ENCODE measurements at places on chromosomes 5 and 9. TPM values are rescaled to one million over a fixed set of nuclear protein-coding genes. Genes with fewer than 3 reads are reported as not detected.

DNA sequence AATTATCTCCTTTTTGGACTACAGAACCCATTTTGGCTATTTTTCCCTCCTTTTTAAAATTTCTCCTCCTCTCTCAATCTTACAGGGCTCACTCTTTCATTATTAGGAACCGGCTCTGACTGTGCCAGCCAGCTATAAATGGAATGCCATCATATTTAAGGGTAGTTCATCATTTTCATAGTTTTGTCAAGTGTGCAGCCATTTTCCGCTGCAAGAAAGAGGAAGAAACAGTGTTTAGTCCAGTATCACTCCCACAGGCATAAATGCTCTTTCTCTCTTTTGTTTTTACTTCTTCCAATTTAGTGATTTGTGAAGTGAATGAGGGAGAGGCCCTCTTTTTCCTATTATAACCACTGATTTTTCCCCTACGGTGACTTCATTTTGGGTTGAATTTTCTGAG is 290.0 kb downstream of the NR3C1 start:
- H3K4me3 ChIP-seq: no peak overlapping the region
- H3K27me3 ChIP-seq: no peaks in the 10 kb centered on the region
- no peak overlapping the region for H3K27ac ChIP-seq
- H3K36me3 ChIP-seq: no peaks in the 10 kb centered on the region
- DNase-seq: no peak
- H3K4me1 ChIP-seq: no peaks in the 10 kb centered on the region

OR1L1 gene
- total RNA-seq: not detected

PCA3 gene
- not detected for total RNA-seq

DNA sequence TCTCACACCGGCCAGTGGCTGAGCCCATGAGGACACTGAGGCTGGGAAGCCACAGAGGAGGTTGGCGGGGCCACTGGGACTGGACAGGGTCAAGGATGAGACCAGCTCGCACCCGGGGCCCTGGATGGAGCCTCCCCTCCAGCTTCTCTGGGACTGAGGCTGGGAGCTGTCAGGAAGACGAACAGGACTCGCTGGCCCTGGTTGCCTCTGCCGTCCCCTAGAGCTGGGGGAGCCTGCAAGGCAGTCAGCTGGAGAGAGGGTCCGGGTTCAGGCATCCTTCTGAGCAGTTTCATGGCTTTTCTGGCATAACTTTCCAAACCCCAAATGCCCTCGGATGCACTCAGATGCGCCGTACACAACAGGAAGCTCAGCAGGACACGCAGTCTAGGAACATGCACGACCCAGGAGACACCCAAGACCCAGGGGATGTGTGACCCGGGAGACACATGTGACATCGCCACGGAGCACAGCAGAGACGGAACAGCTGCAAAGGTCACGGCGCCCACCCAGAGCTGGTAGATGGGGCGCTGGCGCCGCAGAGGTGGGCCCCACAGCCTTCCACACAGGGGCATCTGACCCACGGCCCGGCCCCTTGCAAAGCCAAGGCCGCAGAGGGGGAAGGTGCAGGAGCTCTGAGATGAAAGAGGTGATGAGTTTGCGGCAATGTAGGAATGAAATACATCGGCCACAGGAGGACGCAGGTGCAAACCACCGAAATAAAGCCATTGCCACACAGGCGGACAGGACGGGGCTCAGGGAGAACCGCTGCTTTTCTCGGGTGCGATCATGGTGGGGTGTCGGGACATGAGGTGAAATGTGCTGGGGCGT is 17.1 kb downstream of the TPPP start:
- no peaks in the 10 kb centered on the region for H3K36me3 ChIP-seq
- H3K4me3 ChIP-seq: no peak overlapping the region
- no peak for DNase-seq
- no peak overlapping the region for H3K27ac ChIP-seq
- peaks cover 5% of the 10 kb centered on the region for H3K4me1 ChIP-seq

EGFL7 gene
- 1.9 TPM for total RNA-seq

GRCh38 chr5:77607324-77607723 is 31.2 kb downstream of the OTP start:
- H3K4me3 ChIP-seq: no peak overlapping the region
- DNase-seq: no peak
- H3K27ac ChIP-seq: no peak overlapping the region
- H3K36me3 ChIP-seq: no peaks in the 10 kb centered on the region
- no peaks in the 10 kb centered on the region for H3K4me1 ChIP-seq

RGS7BP gene
- total RNA-seq: not detected

- H3K27me3 ChIP-seq: peaks cover 2% of the 10 kb centered on the region
- no peak overlapping the region for H3K4me3 ChIP-seq
- no peak for DNase-seq
- no peak overlapping the region for H3K27ac ChIP-seq
Observed at GRCh38 chr5:38783011-38783561, 62.7 kb upstream of the OSMR start.

GRCh38 chr9:127868278-127868902 is 9.1 kb downstream of the AK1 start:
- no peaks in the 10 kb centered on the region for H3K27me3 ChIP-seq
- no peak overlapping the region for H3K4me3 ChIP-seq
- H3K27ac ChIP-seq: peak overlapping the region; percentile 11

DNA sequence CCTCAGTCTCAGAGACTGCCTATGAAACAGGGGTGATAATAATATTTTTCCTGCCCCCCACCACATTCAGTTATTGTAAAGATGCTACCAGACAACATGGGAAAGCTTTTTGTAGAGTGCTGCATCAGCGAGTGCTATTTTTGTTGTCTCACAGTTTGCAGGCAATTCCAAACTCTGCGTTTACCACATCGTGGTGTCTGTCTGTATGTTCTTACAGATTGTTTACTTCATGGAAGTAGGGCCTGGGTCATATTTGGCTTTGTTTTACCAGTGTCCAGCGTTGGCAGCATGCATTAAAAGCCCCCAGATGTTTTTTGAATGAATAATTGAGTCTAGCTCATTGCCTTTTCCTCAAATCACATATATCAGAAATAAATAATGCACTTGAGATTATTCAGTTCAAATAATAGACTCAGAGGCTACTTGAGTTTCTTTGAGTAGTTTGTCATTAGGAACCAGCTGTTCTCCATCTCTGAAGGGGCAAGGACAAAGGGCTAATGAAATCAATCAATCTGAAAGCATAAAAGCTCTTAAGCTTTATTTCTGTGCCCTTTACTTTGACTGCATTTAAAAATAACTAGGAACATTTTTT is 243.7 kb downstream of the CWC27 start:
- DNase-seq: no peak
- H3K36me3 ChIP-seq: peaks cover 4% of the 10 kb centered on the region
- no peak overlapping the region for H3K27ac ChIP-seq
- H3K4me3 ChIP-seq: no peak overlapping the region
- peaks cover 8% of the 10 kb centered on the region for H3K4me1 ChIP-seq
- H3K27me3 ChIP-seq: no peaks in the 10 kb centered on the region

- no peak overlapping the region for H3K4me3 ChIP-seq
- peaks cover 33% of the 10 kb centered on the region for H3K27me3 ChIP-seq
- H3K36me3 ChIP-seq: peaks cover 3% of the 10 kb centered on the region
- peaks cover 18% of the 10 kb centered on the region for H3K4me1 ChIP-seq
Observed at GRCh38 chr5:927172-928015, 34.7 kb downstream of the TRIP13 start.

LMAN2 gene
- 127 TPM for total RNA-seq

- DNase-seq: no peak
- no peak overlapping the region for H3K27ac ChIP-seq
- no peaks in the 10 kb centered on the region for H3K4me1 ChIP-seq
- peaks cover 8% of the 10 kb centered on the region for H3K36me3 ChIP-seq
Observed at GRCh38 chr5:112799661-112800060, 61.4 kb upstream of the SRP19 start.

- H3K27ac ChIP-seq: no peak overlapping the region
- no peaks in the 10 kb centered on the region for H3K36me3 ChIP-seq
- peaks cover 22% of the 10 kb centered on the region for H3K27me3 ChIP-seq
- no peak for DNase-seq
- H3K4me1 ChIP-seq: peaks cover 14% of the 10 kb centered on the region
Observed at GRCh38 chr9:137293094-137293481, 9.0 kb downstream of the NRARP start.

DNA sequence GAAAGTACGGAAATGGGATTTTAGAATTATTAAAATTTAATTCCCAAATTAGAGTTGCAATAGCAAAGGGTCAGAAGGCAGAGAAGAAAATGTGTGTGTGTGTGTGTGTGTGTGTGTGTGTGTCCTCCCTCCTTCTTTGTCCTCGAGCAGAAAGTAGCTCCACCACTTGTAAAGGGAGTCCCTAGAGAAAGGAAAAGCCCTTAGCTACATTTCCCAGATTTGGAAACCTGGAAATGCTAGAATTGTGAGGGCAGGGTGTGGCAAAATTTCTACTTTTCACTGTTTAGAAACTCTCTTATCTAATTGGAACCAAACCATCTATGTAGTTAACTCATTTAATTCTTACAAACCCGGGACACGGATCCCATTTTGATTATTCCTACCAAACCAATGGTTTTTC is 33.2 kb upstream of the LIFR start:
- H3K4me3 ChIP-seq: no peak overlapping the region

- H3K4me3 ChIP-seq: peak overlapping the region; percentile 28
- H3K27me3 ChIP-seq: no peaks in the 10 kb centered on the region
- H3K4me1 ChIP-seq: peaks cover 18% of the 10 kb centered on the region
- H3K27ac ChIP-seq: peak overlapping the region; percentile 11
- no peaks in the 10 kb centered on the region for H3K36me3 ChIP-seq
Observed at GRCh38 chr5:65867542-65868195, 58.7 kb upstream of the ERBIN start.

SPINK7 gene
- not detected for total RNA-seq

DNA sequence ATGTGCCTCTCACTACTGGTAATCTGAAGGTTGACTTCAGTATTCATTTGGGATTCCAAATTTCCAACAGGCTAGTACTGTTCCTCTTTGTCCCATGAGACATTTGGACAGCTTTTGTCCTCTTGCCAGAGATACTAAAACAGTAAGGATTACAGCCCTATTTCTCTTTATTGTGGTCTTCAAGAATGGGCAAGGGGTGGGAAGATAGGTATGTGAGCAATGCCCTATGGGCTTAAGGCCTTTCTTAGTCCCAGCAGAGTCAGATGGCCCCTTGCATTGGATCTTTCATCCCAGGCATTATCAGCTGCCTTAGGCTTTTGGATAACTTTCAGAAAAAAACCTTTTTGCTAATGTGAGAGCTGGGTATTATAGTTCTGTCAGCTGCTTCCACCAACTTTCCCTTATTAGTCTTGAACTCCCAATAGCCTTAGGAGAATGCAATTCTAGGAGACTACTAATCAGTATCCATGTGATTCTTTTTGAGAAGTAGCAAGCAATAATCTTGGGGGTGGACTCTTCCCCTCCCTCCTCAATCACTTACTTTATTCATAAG is 361.1 kb upstream of the NUDT12 start:
- H3K27me3 ChIP-seq: no peaks in the 10 kb centered on the region
- DNase-seq: no peak

CCIN gene
- total RNA-seq: 0.13 TPM

GRCh38 chr9:18675332-18675731 is 201.4 kb downstream of the ADAMTSL1 start:
- no peaks in the 10 kb centered on the region for H3K27me3 ChIP-seq
- no peak for DNase-seq
- no peaks in the 10 kb centered on the region for H3K36me3 ChIP-seq
- H3K27ac ChIP-seq: no peak overlapping the region
- no peaks in the 10 kb centered on the region for H3K4me1 ChIP-seq

GRCh38 chr5:108681079-108681921 is 66.4 kb upstream of the FER start:
- no peaks in the 10 kb centered on the region for H3K4me1 ChIP-seq
- peak; percentile 38 for DNase-seq
- no peaks in the 10 kb centered on the region for H3K36me3 ChIP-seq

- H3K27ac ChIP-seq: peak overlapping the region; percentile 80
- peak overlapping the region; percentile 81 for H3K4me3 ChIP-seq
- no peaks in the 10 kb centered on the region for H3K27me3 ChIP-seq
Observed at GRCh38 chr9:137552022-137552768, 516 bp downstream of the MRPL41 start.

PAEP gene
- not detected for total RNA-seq

DNA sequence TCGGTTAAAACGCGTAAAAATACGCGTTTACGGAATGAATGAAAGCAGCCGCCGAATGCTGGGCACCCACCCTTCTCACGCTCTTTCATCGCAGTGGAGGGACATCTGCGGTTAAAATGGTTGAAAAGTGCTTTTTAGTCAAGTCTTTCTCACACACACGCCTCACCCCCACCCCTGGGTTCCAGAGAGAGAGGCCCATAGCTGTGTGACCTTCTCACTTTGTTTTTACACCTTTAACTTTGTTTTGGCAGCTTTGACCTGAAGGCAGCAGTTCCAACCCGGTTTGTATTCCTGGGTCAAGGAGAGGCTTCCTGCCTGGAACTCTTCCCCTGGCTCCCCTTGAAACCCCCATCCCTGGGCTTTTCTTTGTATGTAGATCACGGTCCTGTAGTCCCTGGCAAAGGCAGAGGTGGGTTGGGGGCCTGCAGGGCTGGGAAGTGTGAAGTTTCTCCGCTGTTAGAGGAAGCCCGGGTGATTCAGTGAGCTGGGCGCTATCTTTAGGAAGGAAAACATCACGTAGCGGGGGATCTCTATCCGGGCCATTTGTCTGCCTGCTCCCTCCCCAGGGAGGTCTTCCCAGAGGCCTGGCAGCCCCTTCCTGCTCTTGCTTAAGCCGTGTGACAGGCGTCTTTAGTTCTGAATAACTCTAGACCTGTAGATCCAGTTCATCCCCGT is 29.6 kb downstream of the SPRY4 start:
- DNase-seq: no peak
- H3K27me3 ChIP-seq: peaks cover 15% of the 10 kb centered on the region
- no peaks in the 10 kb centered on the region for H3K36me3 ChIP-seq
- no peaks in the 10 kb centered on the region for H3K4me1 ChIP-seq

GRCh38 chr5:142794537-142794936 is 24.4 kb downstream of the ARHGAP26 start:
- no peak overlapping the region for H3K27ac ChIP-seq
- peaks cover 5% of the 10 kb centered on the region for H3K36me3 ChIP-seq
- no peak for DNase-seq
- H3K4me3 ChIP-seq: no peak overlapping the region
- peaks cover 47% of the 10 kb centered on the region for H3K4me1 ChIP-seq

HACD4 gene
- 13.9 TPM for total RNA-seq

- H3K4me3 ChIP-seq: no peak overlapping the region
- no peak overlapping the region for H3K27ac ChIP-seq
- peaks cover 6% of the 10 kb centered on the region for H3K4me1 ChIP-seq
- H3K27me3 ChIP-seq: peaks cover 10% of the 10 kb centered on the region
- H3K36me3 ChIP-seq: no peaks in the 10 kb centered on the region
- DNase-seq: no peak
Observed at GRCh38 chr9:19510907-19511306, 102.1 kb downstream of the ACER2 start.

INSL6 gene
- not detected for total RNA-seq

SLC31A1 gene
- 10.2 TPM for total RNA-seq

SH3PXD2B gene
- 0.23 TPM for total RNA-seq

GRCh38 chr5:157603333-157604190 is 28.0 kb upstream of the ADAM19 start:
- no peaks in the 10 kb centered on the region for H3K27me3 ChIP-seq
- peak overlapping the region; percentile 56 for H3K4me3 ChIP-seq
- peaks cover 83% of the 10 kb centered on the region for H3K4me1 ChIP-seq
- H3K27ac ChIP-seq: peak overlapping the region; percentile 84

DNA sequence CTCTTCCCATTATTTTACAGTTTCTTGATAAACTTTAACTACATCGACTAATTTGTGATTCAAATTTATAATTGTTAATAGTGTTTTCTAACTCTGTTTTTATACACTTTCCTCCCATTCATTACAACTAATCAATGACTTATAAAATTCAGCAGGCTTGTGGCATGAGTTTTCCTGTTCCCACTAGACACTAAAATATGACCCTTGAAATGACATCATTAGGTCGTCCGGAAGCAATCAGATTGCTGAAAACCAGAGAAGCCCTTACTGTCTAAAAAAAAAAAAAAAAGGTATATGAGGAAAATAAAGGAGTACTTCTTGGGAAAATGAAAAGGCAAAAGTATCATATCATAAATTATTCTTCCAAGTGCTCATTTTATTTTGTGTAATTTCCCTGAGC is 553.7 kb downstream of the ZNF608 start:
- no peak for DNase-seq
- H3K4me3 ChIP-seq: no peak overlapping the region
- no peaks in the 10 kb centered on the region for H3K36me3 ChIP-seq
- no peaks in the 10 kb centered on the region for H3K4me1 ChIP-seq

Data from activated CD8-positive, alpha-beta T cell treated with anti-CD3 and anti-CD28 coated beads, Interleukin-2, amount 10 ng/mL, durations not matched to agents 7 days and 5 days (primary cell).